ENCODE measurements at places on chromosomes 1 and 21.

- peak; percentile 60 for DNase-seq
Observed at GRCh38 chr1:156385534-156386031, 16.6 kb downstream of the RHBG start.

- DNase-seq, result no peak
Observed at GRCh38 chr1:228288536-228289238, 80.8 kb downstream of the OBSCN start.

GRCh38 chr1:97571760-97572159 lies 349.1 kb downstream of the DPYD start:
- DNase-seq, result no peak

- no peak for DNase-seq
Observed at GRCh38 chr21:21969211-21969610, 971.0 kb downstream of the NCAM2 start.

DNA sequence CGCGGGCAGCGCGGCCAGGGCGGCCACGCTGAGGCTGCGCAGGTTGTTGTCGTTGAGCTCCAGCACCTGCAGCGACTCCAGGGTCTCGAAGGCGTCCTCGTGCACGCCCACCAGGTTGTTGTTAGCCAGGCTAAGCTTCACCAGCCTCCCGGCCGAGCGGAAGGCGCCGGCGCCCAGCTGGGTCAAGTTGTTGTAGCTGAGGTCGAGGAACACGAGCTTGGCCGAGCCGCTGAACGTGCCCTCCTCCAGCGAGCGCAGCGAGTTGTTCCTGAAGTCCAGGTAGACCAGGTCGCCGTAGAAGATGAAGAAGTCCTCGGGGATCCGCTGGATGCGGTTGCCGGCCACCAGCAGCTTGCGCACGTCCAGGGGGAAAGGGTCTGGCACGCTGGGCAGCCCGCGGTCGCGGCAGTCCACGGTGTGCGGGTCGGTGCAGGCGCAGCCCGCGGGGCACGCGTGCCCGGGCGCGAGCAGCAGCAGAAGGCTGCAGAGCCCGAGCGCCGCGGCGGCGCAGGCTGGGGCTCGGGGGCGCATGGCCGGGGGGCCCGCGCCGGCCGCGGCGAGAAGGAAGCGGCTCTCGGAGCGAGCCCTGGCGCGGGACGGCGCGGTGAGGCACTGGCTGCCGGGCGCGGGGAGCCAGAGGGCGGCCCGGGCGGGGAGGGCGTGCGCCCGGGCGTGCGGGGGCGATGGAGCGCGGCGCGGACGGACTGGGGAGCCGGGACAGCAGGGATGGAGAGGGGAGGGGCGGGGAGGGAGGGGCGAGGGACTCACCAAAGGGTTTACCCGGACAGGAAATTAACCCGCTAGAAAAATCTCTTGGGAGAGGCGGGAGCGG lies 524 bp downstream of the LRRC38 start:
- DNase-seq, result no peak

DNA sequence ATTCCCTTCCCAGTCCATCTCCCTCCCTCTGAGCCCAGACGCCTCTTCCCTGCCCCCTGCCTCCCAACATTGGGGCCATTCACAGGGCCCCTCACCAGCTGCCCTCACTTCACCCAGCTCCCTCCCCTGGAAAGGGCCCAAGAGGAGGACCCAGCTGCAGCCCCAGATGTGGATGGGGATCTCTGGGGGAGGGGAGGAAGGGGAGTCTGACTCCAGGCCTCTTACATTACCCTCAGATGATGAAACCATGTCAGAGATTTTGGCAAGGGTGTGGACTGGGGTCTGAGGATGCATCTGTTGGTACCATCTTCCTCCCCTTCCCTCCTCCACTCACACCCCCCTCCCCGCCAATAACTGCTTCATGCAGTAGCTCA lies 1.1 kb upstream of the KIF21B start:
- DNase-seq, result no peak

DNA sequence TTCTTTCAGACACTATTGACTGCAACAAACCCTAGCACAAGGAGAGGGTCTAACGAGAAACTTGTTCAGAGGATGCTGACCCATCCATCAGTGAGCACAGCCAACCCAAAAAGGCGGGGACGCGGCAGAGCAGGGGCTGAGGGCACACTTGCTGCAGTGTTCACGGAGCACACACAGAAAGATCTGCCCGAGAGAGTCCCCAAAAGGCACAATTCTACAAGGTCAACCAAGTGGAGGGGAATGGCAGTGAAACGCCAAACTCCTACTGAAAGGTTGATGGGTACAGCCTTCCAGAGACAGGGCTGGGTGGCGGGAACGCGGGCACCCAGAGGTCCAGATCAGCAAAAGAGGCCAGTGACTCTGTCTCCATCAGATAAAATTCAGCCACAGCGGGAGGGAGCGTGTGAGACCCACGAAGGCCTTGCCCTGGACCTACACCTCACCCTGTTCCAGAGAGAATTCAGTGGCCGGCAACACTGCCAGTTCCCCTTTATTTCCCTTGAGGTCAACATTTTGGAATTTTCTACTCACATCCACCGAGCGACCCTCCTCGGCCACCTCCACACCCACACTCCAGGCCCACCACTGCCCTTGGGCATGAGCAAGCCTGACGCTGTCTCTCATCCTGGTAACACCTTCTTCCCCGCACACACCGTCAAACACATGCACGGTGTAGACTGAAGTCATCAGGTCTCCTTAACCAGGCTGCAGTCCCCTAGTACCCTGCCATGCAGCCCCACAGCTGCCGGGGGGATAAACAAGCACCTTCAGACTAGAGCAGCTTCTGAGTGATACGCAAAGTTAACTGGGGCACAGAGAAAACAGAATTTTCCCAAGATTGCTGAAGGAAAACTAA lies 5.5 kb downstream of the GNG4 start:
- no peak for DNase-seq

- DNase-seq, result no peak
Observed at GRCh38 chr1:167429612-167430011, 88.7 kb downstream of the CD247 start.

- no peak for DNase-seq
Observed at GRCh38 chr1:244192325-244192724, 141.2 kb downstream of the ZBTB18 start.

- DNase-seq, result no peak
Observed at GRCh38 chr21:27108228-27108627, 141.3 kb upstream of the ADAMTS5 start.

DNA sequence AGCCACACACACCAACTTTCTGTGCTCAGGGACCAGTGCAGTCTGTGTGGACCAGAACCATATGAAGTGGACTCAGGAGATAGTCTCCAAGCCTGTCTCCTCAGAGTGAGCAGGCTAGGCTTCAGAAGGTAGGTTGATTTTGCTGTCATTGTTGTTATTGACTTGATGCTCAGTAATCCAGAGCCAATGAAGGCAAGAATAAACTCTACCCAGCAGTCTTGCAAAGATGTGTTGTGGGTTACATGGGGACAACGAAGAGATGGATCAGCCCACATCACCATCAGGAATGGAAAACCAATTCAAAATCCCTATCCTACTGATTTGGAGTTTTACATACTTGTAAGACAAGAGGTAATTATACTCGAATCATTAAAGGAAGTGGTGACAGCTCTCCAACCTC lies 37.4 kb downstream of the PHC2 start:
- no peak for DNase-seq

- DNase-seq, result no peak
Observed at GRCh38 chr1:26787381-26787705, 407 bp upstream of the PIGV start.

DNA sequence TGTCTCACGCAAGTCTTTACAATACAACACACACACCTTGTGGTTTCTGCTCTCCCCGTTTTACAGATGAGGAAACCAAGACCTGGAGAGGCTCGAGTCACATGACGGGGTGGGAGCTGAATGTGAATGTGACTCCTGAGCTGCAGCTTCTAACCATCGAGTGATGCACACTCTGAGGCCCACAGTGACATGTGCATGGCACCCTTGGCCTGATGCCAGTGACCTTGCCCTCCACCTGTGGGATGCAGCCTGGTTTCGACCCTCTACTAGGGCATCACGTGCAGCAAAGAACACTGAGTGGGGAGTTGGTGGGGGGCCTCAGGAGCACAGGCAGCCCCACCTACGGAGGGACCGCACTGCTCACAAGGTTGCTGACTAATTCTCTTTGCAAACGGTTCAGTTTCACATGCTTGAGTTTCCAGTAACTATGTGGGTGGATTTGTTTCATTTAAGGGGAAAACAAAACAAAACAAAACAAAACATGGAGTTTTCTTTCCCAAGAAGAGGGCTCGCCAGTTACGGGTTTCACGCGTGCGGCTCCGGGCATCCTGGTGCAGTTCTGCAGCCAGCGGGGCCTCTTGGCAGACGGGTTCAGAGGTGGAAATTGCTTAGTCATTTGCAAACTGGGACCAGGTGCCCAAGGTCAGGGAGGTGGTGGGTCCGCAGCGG lies 22.9 kb downstream of the SPSB1 start:
- no peak for DNase-seq

All from right hindlimb (tissue), 1 donor.